ENCODE measurements at places on chromosomes 7 and 10.

DNA sequence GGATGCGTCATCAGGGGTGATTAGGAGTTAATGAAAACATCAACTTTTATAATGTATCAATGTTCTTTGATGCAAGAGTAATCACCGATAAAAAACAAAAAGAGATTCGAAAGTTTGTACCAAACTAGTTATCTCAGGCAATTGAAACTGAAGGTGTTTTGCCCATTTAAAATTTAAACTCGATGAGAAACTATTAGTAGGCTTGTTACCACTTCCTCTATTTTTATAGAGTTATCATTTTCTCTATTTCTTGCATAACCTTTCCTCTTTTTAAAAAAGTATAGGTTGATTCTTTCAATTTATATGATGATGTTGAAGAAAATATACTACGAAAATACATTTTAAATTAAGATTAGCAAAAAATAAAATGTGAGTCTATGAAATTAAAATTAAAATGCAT, 597.3 kb upstream of the POT1 start:
- DNase-seq: no peak

DNA sequence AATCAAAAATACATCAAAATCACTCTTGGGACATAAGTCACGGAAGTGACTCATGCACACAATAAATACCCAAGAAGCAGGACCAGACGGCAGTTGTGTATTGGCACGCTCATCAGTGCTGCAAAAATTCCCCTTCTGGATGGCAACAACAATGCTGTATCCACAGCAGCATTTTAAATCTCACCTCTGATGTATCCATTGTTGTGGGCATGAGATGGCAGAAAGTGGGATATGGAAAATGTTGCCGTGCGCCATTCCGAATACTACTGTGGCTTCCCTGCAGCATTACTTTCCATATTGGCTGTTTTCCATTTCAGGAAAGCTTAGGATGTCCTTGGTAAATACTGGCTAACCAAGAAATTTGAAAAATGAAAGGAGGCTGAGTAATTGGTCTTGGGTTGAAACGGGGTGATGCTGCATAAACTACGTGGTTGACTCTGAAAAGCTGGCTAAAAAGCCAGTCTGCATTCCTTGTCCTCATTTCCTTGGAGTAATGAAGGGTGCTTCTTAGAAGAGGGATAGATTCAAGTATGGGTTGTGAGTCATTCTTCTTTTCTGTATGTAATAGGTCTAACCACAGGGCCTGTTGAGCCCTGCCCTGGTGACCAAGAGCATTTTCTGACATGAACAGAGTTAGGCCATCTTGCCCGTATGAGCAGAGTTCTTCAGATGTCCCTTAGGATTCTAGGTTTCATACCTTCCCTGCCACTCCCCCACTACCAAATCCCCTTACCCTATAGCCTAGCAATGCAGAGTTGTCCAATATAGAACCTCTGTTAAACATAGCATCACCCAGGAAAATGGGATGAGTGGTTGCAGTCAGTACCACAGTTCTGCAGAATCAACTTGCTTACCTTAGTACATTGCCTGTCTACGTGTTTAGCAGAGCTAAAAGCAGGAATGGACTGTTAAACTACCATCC, 36.3 kb upstream of the TOMM7 start:
- peak; percentile 99 for DNase-seq

GRCh38 chr10:131936736-131937135, 35.9 kb downstream of the PPP2R2D start:
- no peak for DNase-seq

- DNase-seq: no peak
These were observed 248.5 kb downstream of the DNAJB6 start for GRCh38 chr7:157585113-157585861.

- DNase-seq: no peak
These were observed 444.6 kb downstream of the REEP3 start for GRCh38 chr10:63965846-63966245.

DNA sequence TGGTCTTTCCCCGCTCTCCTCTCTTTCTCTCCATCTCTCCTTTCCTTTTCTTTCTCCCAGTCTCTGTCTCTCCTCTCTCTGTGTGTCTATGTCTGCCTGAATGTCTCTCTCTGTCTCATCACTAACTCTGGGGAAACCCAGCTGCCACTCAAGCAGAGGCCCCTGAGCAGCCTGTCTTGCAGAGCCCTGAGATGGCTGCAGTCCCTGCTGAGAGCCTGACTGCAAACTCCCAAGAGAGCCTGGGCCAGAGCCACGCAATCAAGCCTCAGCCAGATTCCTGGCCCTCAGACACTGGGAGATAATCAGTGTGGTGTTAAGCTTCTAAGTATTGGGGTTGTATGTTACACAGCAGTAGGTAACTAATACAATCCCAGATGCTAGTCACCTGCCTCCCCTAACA, 91.5 kb downstream of the PAXIP1 start:
- no peak for DNase-seq

- DNase-seq: no peak
These were observed 78.9 kb downstream of the MKI67 start for GRCh38 chr10:128047351-128047750.

DNA sequence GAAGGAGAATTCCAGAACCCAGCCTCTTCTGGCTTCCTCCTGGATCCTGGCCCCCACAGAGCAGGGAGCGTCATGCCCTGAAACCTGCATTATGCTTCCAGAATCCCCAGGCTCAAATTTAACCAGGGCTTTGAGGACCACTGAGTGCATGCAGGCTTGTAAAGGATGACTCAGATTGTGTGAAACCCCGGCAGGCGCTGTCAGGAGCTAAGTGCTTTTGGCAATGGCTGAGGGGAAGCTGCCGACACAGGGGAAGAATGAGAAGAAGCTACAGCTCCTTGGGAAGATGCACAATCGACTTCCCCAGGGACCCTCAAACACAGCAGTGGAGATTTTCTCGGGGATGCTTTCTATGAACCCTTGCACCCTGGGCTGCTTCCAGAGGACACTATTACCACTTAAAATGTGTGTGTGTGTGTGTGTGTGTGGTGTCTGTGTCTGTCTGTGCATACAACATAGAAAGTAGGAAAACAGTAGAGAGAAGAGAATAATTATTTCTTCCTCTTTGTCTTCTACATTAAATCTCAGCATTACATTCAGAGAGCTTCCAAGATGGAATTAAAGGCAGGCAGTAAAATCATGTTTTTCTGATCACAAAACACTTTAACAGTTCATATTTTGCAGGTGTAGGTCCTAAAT, 183.5 kb upstream of the INHBA start:
- DNase-seq: peak; percentile 87

- no peak for DNase-seq
These were observed 225.4 kb upstream of the ZWINT start for GRCh38 chr10:56586461-56586891.

- no peak for DNase-seq
These were observed 179.2 kb upstream of the MBL2 start for GRCh38 chr10:52951824-52952223.

DNA sequence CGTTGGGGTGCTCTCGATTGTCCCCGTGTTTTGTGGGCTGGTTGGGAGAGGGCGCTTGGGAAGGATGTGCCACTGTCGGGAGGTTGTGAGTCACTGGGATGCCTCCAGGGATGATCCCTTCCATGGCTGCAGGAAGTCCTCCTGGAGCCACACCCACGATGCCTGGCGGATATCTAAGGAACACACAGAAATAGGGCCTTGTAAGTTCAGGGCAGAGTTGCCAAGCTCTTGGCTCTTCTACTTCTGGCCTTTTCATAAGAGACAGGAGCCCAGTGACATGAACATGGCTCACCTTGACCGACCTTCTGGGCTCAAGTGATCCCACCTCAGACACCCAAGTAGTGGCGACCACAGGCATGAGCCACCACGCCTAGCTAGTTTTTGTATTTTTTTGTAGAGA, 47.6 kb downstream of the ZRANB1 start:
- DNase-seq: peak; percentile 0

- DNase-seq: peak; percentile 2
These were observed 54.2 kb downstream of the FOXP2 start for GRCh38 chr7:114468844-114469243.

DNA sequence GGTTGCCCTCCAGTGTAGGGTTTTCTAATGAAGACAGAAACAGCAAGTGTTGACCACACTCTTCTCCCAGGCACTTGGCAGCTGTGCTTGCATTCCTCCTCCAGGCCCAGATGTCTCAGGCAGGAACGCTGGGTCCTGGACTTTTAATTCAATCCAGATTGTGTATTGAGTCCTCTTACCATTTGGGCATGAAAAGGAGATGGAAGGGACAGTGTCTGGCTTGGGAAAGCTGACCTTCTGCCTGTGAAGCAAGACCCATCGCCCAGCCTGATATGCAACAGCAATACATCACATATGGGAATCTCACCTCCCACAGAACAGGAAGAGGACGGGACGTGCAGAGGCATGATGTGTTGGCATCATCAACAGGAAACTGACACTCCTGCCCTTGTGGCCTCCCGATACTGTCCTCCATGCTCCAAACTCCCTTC, 174.4 kb upstream of the LYZL2 start:
- DNase-seq: peak; percentile 77

GRCh38 chr10:78071857-78072179, 38.2 kb downstream of the RPS24 start:
- DNase-seq: no peak

- peak; percentile 79 for DNase-seq
These were observed 4.3 kb downstream of the PFKP start for GRCh38 chr10:3071405-3072198.

- no peak for DNase-seq
These were observed 25.3 kb downstream of the SLC29A3 start for GRCh38 chr10:71344154-71344925.

All from HCEC 1CT (cell line).